ENCODE measurements at places on chromosomes 12 and 14.

DNA sequence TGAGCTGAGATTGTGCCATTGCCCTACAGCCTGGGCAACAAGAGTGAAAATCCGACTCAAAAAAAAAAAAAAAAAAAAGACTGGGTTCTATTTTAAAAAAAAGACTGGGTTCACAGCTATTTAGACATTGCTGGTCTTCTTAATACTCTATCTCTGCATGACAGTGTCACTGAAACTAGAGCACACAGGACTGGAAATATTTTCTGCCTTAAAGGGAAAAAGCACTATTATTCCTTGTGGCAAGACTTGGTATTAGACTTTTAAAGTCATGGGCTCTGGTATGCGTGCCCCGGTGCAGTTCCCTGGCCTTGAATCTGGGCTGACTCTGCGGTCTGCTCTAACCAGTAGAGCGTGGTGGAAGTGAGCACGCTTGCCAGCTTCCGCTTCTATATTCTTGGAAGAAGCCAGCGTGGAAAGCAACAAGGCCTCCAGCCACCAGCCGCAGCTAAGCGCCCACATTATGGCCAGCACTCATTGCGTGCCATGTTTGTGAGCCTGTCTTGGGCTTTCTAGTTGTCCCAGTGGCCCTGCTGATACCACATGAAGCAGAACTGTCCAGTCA lies 31.3 kb downstream of the PRKAB1 start:
- no peak for DNase-seq

DNA sequence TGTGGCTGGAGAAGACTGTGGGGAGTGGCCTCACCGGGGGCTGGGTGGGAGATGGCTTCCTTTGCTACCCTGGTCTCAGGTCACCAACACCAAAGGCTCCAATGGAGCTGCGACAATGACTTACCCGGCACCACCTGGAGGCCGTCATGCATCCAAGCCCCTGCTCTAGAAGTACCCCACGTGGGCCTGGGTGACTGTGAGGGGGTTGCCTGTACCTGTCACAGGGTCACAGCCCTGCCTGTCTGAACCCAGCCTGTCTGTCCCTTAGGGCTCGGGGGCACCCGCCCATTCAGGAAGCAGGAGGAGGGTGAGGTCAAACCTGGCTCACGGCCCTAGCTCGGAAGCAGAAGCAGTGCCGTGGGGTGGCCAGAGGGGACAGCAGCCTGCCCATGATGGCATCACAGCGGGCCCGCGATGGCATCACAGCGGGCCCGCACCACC lies 18.9 kb downstream of the ABCB9 start:
- no peak for DNase-seq

DNA sequence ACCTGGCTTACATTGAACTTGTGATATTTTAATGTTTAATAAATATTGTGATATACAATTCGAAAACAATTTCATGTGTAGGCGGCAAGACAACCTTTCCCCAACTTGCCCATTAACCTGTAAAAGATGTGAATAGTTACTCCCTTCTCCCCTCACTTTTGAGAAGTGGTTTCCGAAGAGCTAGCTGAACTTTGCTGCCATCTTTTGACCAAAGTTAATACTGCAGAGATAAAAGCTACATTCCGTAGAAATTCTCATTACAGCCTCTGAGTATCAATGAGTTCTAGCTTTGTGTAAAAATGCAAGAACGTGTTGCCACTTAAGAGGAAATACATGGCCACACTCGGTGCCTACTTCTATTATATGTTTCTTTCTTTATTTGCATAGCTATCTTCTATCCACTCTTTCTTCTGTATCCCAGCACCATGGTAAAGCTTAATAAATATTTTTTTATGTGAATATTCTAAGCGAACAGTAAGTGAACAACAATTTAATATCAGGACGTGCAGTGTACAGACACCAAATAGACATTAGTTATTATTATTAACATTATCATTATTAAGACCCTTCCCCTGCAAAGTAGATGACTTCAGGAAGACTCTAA lies 105.1 kb upstream of the TMEM260 start:
- no peak for DNase-seq

GRCh38 chr12:113456761-113457160 lies 14.9 kb downstream of the LHX5 start:
- DNase-seq, result no peak

DNA sequence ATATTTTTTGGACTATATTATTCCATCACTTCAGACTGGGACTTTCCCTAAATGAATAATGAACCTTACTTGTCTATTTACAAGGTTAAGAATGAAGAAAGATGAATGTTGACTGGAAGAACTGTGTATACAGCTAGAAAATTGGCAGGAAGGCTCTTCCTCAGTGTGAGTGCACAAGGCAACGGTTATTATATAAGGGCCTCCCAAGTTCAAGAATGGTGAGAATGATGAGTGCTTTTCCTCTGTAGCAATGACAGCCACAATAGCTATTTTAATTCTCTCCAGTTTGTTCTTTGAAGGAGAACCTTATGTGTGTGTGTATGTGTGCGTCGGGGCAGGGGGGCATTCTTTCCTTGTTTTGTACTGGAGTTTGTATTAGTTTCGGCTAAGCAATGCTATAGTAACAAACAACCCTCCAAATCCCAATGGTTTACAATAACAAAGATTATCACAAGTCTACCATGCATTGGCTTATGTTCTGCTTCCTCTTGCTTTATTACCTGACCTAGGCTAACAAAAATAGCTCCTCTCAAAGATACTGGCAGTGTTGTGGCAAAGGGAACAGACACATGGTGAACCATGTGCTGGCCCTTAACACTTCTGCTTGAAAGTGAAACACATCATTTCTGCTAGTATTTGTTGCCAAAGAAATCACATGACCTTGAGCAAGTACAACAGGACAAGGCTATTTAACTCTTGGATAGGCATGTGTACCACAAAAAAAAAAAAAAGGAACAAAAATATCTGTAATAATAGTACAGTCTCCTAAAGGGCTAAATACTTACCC lies 139.5 kb downstream of the RMST start:
- DNase-seq, result no peak

DNA sequence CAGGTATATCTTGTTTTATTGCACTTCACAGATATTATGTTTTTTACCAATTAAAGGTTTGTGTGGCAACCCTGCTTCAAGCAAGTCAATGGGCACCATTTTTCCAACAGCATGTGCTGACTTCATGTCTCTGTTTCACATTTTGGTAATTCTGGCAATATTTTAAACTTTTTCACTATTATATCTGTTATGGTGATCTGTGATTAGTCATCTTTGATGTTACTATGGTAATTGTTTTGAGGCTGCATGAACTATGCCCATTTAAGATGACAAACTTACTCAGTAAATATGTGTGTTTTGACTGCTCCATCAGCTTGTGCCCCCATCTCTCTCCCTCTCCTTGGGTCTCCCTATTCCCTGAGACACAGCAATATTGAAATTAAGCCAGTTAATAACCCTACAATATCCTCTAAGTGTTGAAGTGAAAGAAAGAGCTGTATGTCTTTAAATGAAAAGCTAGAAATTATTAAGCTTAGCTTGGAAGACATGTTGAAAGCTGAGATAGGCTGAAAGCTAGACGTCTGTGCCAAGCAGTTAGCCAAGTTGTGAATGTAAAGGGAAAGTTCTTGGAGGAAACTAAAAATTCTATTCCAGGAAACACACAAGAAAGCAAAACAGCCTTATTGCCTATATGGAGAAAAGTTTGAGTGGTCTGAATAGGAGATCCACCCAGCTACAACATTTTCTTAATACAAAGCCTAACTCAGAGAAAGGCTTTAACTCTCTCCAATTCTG lies 365.1 kb downstream of the ATP23 start:
- no peak for DNase-seq

DNA sequence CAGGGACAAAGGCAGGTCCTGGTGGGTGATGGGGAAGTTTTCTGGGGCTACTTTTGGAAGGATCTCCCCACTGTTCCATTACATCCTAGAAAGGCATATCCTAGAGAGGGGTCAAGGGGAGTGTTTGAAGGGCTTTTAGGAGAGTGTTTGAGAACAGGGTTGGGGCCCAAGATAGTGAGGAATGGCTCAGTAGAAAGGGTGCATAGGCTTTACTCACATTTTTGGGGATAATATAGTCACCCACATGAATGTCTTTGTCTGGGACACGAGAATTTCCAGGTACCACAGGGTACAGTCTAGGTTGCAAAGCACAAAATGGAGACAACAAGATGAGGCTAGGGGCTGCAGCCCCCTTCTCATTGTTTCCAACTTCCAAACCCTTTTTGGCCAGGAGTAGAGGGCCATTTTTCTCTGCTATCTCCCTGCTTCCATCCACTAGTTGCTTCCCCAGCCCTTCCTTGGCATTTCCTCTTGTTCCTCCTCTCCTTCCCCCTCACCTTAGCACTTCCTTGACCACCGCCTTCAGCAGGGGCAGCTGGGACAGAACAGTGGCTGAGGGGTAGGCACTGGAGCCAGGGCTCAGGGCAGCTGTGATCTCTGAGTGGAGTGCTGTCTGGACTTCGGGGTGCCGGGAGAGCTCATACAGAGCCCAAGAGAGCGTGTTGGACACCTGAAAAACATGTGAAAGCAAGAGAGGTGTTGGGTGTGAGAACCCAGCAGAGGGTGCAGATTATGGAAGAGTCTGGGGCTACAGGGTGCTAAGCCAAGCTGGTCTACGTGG lies 2.8 kb downstream of the CYP27B1 start:
- DNase-seq, result no peak

DNA sequence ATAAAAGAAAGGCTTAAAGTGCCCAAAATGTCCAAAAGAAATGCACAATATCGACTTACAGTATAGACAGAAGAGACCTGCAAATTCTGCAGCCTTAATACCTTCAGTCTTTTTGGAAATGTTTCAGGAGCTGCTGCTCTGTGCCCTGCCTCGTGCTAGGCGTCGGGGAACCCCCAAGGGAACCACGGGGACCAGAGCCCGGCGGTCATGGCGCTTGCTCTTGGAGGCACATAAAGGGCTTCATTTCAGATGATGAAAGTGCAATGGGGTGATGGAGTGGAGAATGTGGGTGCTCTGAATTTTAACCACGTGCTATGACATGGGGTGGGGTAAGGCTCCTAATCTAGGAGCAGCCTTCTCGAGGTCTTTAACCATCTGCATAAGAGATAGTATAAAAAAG lies 14.8 kb upstream of the AACS start:
- DNase-seq, result no peak

GRCh38 chr12:79673354-79673753 lies 17.4 kb downstream of the PAWR start:
- no peak for DNase-seq

Measured in H54 (cell line).